ENCODE measurements at places on chromosomes 2 and 18. TPM values are rescaled to one million over a fixed set of nuclear protein-coding genes. Genes with fewer than 3 reads are reported as not detected.

TBC1D8 gene
- 1.1 TPM for total RNA-seq

UGT1A3 gene
- total RNA-seq: not detected

GALNT14 gene
- 0.33 TPM for total RNA-seq

DNA sequence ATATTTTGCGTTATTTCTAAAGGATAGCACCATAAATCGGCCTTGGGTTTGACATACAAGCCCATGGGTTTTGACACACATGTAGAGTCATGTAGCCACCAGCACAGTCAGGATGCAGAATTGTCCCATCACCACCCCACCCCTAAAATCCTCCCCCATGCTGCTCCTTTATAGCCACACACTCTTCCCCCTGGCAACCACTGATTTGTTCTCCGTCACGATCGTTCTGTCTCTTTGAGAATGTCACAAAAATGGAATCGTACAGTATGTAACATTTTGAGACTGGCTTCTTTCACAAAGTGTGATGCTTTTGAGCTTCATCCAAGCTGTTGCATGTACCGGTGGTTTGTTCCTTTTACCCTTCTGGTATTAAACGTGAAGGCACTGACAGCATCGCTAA is 39.1 kb downstream of the CRACDL start:
- DNase-seq: no peak

- no peak for DNase-seq
These were observed 351.5 kb downstream of the ARHGAP15 start for GRCh38 chr2:143480601-143481236.

- no peak for DNase-seq
These were observed 129.5 kb downstream of the FAM124B start for GRCh38 chr2:224272237-224272910.

GRCh38 chr2:183207110-183207509 is 82.9 kb downstream of the NUP35 start:
- no peak for DNase-seq

All from activated T-cell treated with anti-CD3 and anti-CD28 coated beads, Interleukin-2, amount 50 U/mL, for 4 hours (primary cell).